ENCODE measurements at places on chromosomes 12 and 14. TPM values are rescaled to one million over a fixed set of nuclear protein-coding genes. Genes with fewer than 3 reads are reported as not detected.

TBC1D30 gene
- total RNA-seq: 2.0 TPM

ARID2 gene
- total RNA-seq: 60.3 TPM

CACNA2D4 gene
- total RNA-seq: 0.41 TPM

DNA sequence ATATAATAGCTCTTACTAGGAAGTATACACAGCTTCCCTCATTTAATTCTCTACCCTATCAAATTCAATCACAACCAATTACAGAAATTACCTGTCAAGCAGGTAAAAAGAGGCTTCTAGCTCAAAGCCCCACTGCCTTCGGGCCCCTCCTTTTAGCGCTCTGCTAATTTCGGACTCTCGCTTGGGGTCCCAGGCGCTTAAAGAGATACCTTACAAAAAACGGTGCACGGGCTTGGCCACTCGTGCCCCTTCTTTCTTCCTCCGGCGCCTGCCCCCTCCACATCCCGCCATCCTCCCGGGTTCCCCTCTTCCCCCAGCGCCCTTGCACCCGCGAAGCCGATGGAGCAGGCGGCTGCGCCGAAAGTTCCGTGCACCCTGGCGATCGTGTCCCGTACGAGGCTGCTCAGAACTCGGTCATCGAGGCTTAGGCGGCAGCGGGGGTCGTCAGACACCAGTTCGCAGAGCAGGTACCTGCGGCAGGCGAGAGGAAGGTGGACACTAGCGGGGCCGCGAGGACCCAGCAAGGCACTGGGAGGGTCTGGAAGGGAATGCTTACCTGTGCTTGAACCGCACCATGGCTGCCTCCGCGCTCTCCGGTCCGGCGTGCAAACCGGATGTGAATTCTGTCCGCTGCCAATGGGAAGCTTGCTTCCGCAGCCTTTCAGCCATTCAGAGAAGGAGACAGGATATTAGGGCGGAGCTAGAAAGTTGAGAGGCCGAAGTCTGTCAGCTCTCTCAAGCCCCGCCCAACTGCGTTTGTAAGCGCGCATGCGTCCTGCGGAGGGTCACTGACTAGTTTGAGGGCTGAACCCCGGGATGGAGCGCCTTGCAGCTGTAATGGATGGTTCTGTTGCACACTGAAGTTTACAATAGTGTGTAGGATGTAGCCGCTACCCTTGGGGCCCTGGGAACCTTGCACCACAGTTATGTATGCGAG is at the start of gene POP5:
TSS of gene POP5 (minus strand) at position 616 of the 937 bp plus-strand sequence. CDS start at position 576, 40 bp downstream.
- H3K27ac ChIP-seq: peak within 1 kb of the TSS; percentile 59
- peaks cover 10% of the 10 kb centered on the region for H3K4me1 ChIP-seq
- peak within 1 kb of the TSS; percentile 89 for H3K4me3 ChIP-seq
- H3K27me3 ChIP-seq: no peaks in the 10 kb centered on the region

GRCh38 chr14:104020471-104020870 is 65.0 kb upstream of the ASPG start:
- H3K36me3 ChIP-seq: no peaks in the 10 kb centered on the region
- H3K27me3 ChIP-seq: no peaks in the 10 kb centered on the region
- H3K4me3 ChIP-seq: no peak overlapping the region
- no peaks in the 10 kb centered on the region for H3K4me1 ChIP-seq
- DNase-seq: no peak

DNA sequence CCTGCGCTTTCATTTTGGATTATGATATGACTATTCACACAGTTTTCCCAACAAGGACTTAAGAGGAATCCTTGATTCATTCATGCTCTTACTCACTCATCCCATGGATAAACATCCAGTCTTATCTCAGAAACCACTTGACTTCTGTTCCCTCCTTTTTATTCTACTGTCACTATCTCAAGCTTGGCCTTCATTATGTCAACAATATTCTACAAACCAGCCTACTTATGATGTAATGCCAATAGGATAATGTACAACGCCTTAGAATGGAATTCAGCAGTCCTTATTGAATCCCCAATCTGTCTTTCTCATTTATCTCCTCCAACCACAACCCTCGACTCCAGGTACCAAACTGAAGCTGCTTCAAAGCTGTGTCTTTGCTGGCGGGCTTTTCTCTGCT is 448.5 kb downstream of the PDZRN4 start:
- no peaks in the 10 kb centered on the region for H3K4me1 ChIP-seq
- DNase-seq: no peak
- H3K27me3 ChIP-seq: no peaks in the 10 kb centered on the region
- no peak overlapping the region for H3K27ac ChIP-seq
- H3K4me3 ChIP-seq: no peak overlapping the region

GRCh38 chr12:68334132-68334531 is 2.0 kb upstream of the MDM1 start:
- no peaks in the 10 kb centered on the region for H3K4me1 ChIP-seq
- H3K36me3 ChIP-seq: no peaks in the 10 kb centered on the region
- no peaks in the 10 kb centered on the region for H3K27me3 ChIP-seq

DNA sequence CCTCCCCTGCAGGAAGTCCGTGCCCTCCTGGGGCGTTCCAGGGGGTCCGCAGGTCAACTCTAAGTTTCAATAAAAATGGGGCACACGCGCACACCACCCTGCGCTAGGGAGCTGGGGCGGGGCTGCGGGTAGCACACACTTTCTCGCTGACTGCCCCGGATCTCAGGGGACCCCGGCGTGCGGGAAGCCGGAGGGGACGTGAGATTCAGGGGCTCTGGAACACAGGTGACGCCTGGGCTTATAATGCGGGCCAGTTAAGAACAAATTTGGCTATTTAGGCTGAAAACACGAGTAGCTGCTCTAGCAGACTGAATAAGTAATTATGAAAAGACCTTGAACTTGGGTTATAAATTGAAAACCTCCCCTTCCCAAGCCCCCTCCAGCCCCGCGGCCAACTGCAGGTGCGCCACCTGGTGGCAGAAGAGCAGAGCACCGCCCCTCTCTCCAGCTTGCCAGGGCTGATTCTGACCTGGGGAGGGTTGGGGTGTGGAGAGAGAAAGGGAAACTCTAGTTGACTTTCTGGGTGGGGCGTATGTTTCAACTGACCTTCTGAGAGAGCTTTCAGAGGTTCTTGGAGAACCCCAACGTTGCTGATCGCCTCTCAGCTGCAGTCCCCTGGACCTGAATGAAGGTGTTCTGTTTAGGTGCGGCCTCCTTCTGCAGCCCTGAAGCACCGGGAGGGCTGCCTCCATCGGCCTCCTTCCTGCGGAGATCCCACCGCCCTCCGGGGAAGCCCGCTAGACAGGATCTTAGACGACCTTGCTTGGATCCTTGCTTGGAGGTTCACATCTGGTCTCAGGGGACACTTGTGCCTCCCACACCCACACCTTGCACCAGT is 118.4 kb upstream of the EVL start:
- no peaks in the 10 kb centered on the region for H3K27me3 ChIP-seq
- no peaks in the 10 kb centered on the region for H3K36me3 ChIP-seq
- no peak overlapping the region for H3K27ac ChIP-seq
- DNase-seq: peak; percentile 51
- H3K4me1 ChIP-seq: peaks cover 9% of the 10 kb centered on the region

DNA sequence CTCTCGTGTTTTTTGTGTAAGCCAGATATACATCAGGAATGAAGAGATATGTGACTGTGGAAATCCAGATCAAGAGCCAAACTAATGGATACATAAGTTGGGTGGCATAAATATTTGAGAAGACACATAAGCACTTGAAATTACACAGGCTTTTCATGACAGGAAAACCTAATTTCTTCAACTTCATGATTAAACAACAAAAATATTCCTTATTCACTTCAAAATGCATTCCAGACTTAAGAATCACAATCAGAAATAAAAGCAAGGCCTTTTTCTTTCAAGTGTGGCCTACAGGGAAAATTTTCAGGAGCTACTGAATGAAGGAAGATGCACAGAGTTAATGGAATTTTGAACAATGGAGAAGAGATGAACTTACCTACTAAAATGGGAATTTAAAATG is 515.6 kb downstream of the FOXG1 start:
- no peak for DNase-seq
- no peak overlapping the region for H3K27ac ChIP-seq
- H3K4me1 ChIP-seq: no peaks in the 10 kb centered on the region
- no peak overlapping the region for H3K4me3 ChIP-seq
- H3K36me3 ChIP-seq: no peaks in the 10 kb centered on the region

DNA sequence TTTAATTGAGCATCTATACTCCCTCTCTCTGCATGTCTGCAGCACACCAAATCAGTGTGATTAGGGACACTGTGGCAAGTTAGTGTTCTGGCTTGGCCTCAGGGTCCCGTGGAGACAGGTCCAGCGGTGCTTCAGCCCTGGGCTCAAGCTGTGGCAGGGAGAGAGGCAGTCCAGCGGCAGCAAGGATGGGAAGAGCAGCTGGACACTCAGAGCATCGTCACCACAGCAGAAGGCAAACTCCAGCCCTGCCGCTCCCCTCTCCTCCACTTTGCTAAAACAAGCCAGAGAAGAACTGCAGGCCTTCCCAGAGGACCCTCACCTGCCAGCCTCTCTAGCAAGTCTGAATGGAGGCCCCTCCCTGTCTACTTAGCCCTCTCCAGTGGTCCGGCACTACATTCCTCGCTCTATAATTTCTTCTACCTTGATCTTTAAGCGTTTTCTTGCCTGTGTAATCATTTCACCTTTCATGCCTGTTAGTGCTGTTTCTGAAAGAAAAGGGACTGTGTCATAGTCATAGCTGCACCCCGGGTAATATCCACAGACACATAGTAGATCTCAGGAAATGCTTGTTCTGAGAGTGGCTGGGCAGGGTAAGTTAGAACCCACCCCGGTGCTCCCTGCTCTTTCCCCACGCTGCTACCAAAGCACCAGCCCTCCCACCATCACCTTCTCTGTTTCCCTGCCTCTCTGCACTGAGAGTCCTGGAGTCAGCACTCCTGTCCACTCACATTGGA is 22.1 kb downstream of the ZFP36L1 start:
- no peak overlapping the region for H3K27ac ChIP-seq
- no peaks in the 10 kb centered on the region for H3K36me3 ChIP-seq
- no peaks in the 10 kb centered on the region for H3K27me3 ChIP-seq
- H3K4me1 ChIP-seq: no peaks in the 10 kb centered on the region

DNA sequence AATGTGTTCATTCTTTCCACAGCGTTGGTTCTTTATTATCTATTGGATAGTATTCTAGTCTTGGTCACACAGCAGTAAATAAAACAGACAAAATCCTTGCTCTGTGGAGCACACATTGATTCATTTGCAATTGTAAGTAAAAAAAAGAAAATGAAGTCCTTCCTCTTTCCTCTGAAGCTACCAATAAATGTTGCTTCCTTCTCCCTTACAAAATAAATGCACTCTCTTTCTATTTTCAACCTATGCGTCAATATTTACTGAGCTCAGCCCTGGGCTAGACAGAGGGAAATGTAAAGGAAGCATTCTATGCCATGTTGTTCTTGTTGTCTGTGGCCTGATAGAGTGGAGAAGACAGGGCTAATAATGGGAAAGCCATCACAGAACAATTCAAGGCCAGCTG is 2.9 kb downstream of the ABHD12B start:
- DNase-seq: no peak
- no peaks in the 10 kb centered on the region for H3K36me3 ChIP-seq
- H3K4me3 ChIP-seq: no peak overlapping the region
- no peak overlapping the region for H3K27ac ChIP-seq

- no peaks in the 10 kb centered on the region for H3K36me3 ChIP-seq
- no peak for DNase-seq
- no peaks in the 10 kb centered on the region for H3K4me1 ChIP-seq
- H3K27ac ChIP-seq: no peak overlapping the region
- H3K4me3 ChIP-seq: no peak overlapping the region
Observed at GRCh38 chr14:75861161-75861621, 120.6 kb downstream of the TGFB3 start.

GRCh38 chr12:112933129-112933505 is 5.2 kb upstream of the OAS3 start:
- no peaks in the 10 kb centered on the region for H3K36me3 ChIP-seq
- H3K4me3 ChIP-seq: no peak overlapping the region
- DNase-seq: no peak
- no peaks in the 10 kb centered on the region for H3K27me3 ChIP-seq
- H3K27ac ChIP-seq: no peak overlapping the region

- no peak for DNase-seq
- no peaks in the 10 kb centered on the region for H3K36me3 ChIP-seq
- no peaks in the 10 kb centered on the region for H3K27me3 ChIP-seq
- no peak overlapping the region for H3K27ac ChIP-seq
- no peak overlapping the region for H3K4me3 ChIP-seq
- no peaks in the 10 kb centered on the region for H3K4me1 ChIP-seq
Observed at GRCh38 chr12:89928467-89928866, 219.8 kb upstream of the ATP2B1 start.

DNA sequence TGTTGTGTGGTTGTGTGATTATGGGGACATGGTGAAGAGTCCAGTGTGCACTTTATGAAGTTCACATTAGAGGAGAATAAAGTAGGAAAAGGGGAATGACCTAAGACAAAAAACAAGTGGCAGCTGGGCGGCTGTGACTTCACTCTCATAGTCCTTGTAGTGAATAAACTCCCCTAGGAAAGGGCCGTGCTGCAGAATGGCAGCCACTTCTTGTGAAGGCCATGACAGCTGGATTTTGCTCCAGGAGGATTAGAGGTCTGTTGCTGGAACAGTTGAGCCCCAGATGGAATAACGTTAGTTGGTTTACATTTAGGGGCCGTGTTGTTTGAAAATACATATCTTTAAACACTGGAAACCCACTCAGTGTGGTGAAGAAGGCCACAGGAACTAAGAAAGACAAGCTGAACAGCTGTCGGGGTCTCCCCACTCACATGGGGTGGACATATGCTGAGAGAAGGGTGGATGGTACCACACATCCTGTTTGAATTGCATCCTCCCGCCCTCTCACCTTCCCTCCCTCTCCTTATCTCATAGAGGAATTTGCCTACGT is 276.9 kb downstream of the CACNA1C start:
- H3K4me3 ChIP-seq: no peak overlapping the region
- no peaks in the 10 kb centered on the region for H3K36me3 ChIP-seq
- peaks cover 25% of the 10 kb centered on the region for H3K4me1 ChIP-seq
- H3K27ac ChIP-seq: no peak overlapping the region
- no peak for DNase-seq

DNA sequence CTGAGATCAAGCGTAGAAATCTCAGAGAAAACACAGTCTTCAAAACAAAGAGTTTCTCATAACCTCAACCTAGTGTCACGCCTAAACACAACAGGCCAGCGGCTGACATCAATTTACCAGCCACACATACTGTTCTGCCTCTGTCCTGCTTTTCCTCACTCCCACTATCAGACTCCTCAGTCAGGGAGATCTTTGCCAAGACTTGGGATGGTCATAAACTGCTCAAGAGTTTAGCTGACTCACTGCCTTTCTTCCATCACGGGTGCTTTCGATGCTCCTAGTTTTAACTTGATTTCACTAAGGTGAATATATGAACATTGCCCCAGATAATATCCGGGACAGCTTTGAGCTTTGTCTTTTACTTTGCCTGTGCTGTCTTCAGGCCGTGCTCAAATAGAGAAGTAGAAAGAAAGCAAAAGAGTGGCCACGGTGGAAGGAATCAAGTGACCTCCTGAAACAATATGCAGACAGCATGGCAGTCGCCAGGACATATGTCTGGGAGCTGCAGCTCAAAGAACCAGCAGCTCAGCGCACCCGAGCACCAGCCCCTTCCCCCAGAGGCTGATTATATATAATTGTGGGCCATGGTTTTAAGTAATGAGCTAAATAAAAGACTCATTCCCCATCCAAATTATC is 12.1 kb downstream of the MDM1 start:
- no peak for DNase-seq
- H3K4me1 ChIP-seq: peaks cover 13% of the 10 kb centered on the region
- H3K27me3 ChIP-seq: no peaks in the 10 kb centered on the region
- H3K36me3 ChIP-seq: peaks cover 4% of the 10 kb centered on the region
- no peak overlapping the region for H3K4me3 ChIP-seq

GRCh38 chr14:51604073-51604472 is 47.6 kb upstream of the FRMD6 start:
- DNase-seq: no peak
- H3K27ac ChIP-seq: no peak overlapping the region
- no peak overlapping the region for H3K4me3 ChIP-seq
- H3K27me3 ChIP-seq: no peaks in the 10 kb centered on the region
- H3K36me3 ChIP-seq: no peaks in the 10 kb centered on the region

All from A673 (cell line).